ENCODE measurements at places on chromosomes 4 and X.

- DNase-seq = no peak
These were observed 19.3 kb upstream of the DUSP9 start for GRCh38 chrX:153627675-153628111.

DNA sequence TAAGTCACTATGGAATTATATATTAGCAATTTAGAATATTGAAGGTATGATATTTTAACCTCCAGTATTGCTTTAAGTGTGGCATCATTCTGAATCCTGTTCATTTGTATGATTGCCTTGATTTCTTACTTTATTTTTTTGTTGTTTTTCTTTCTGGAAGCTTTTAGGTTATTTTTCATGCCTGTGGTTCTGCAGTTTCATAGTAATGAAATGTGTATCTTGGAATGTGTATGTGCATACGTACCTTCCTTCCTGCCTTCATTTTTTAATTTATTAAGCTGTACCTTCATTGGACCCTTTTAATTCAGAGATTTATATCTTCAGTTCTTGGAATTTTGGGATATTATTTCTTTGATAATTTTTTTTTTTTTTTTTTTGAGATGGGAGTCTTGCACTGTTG is 22.1 kb downstream of the CPEB2 start:
- no peak for DNase-seq

DNA sequence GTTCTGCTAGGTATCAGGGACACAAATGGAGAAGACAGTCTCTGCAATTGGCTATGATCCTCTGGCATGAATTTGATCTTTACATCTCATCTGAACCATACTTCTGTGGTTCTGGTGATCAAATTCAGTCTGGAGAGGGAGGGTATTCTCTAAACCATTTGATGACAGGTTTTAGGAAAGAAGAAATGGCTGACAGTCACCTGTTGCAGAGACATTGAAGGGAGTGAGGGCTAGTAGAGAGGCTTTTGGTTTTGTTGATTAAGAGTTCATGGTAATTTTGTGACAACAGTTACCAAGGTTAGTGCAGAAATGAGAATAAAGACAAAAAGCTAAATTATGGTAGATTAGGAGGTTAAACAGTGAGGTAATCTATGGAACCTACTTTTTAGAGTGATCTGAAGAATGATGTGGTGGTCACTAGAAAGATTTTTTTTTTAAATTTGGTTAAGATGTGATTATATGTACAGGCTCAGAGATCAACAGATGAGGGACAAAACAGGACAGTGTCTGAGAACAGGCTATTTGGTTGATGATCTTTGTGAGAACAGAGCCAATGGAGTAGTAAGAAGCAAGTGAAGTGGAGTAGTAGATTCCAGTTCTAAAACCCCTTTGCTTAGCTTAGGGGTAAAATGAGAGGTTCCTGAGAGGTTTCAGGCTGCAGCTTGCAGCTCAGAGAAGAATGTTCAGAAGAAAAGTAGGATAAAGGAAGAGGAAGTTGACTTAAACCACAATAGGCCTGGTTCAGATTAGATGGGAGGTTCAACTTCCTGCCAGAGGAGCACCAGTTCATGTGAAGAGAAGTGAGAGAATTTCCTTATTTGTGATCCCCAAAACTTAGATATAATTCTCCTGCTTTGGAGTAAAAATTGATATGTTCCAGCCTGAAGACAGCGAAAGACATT is 34.7 kb downstream of the VSIG4 start:
- DNase-seq = no peak

- DNase-seq = peak; percentile 27
These were observed 58.2 kb upstream of the DYNLT3 start for GRCh38 chrX:37905436-37906147.

DNA sequence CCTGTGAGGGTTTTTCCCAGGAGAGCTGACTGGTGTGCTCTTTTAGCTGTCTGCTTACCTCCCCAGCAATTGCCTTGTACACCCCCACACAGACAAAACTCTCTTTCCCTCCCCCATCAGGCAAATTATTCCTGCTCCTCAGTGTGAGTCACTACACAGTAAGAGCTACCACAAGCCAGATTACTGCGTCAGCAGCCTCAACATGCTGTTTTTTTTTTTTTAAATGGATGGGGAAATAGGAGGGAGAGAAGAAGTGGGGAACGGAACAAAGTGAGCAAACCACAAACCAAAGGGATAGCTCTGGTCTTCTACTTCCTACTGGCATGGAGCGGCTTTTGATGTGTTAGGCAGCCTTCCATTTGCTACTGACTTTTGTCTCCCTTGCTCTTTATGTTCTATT is 107.5 kb upstream of the ACSL4 start:
- no peak for DNase-seq

- DNase-seq = no peak
These were observed 67.8 kb downstream of the SMC1A start for GRCh38 chrX:53354669-53355068.

- DNase-seq = no peak
These were observed 24.8 kb downstream of the PDGFC start for GRCh38 chr4:156946516-156947424.

DNA sequence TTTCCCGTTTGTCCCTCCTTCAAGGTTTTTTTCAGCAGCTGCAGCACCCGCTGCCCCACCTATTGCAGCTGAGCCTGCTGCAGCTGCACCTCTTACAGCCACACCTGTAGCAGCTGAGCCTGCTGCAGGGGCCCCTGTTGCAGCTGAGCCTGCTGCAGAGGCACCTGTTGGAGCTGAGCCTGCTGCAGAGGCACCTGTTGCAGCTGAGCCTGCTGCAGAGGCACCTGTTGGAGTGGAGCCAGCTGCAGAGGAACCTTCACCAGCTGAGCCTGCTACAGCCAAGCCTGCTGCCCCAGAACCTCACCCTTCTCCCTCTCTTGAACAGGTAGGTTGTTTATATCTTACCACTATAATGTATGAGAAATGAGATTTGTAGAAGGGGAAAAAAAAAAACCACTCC is 4.5 kb downstream of the PRR27 start:
- DNase-seq = no peak

- peak; percentile 49 for DNase-seq
These were observed 39.0 kb downstream of the STX18 start for GRCh38 chr4:4502694-4503311.

GRCh38 chrX:132367314-132367713 is 121.5 kb downstream of the MBNL3 start:
- peak; percentile 89 for DNase-seq

DNA sequence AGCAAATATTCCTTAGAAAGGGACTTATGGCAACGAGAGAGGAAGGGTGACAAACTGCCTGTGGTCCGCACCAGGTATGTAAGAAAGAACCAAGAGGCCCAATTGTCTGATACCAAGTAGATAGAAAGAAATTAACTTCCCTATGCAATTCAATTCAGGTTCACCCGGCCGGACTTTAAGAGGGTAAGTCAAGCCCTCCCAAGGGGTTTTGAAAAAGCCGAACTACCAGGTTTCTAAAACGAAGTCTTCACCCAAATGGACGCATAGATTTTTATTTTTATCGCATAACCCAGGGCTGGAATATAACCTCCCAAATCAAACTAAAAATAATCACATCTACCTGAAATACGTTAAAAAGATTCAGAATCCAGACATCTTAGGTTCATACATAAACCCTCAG is 1.6 kb upstream of the MAB21L2 start:
- no peak for DNase-seq

GRCh38 chrX:103918050-103918449 is 44.4 kb upstream of the TMSB15B start:
- peak; percentile 87 for DNase-seq

DNA sequence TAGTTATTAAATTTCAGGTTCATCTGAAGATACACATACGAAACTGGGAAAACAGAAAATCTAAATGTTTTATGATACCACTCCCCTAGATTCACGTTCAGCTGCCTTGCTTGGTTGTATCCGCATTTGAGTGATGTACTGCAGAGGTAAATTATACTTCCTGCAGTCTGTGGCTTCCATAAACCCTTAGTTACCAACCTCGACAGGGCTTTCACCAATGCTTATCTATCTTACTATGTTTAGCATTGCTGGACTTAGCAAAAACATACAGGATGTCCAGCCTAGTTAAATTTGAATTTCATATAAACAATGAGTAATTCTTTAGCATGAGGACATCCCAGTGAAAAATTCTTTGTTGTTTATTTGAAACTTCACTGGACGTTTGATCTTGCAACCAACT is 108.8 kb downstream of the TMA16 start:
- DNase-seq = no peak

DNA sequence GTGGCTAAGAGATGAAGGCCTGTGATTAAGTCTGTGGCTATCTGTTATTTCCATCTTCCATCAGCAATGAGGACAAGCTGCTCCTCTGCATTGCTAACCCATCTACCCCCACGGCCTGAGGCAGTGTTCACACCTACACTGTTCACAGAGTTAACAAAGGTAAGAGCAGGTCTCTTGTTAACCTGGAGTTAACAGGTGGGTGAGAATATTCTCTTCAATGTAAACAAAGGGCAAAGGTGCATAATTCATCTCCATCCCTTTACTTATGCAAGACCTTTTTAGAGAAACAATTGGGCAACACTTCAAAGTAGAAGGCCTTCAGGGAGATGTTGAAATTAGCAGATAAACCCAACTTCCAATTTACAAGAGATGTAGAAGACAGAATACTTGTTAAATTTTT is 2.8 kb downstream of the SLC35A2 start:
- no peak for DNase-seq

GRCh38 chr4:176187624-176188023 is 7.8 kb downstream of the SPATA4 start:
- DNase-seq = no peak

DNA sequence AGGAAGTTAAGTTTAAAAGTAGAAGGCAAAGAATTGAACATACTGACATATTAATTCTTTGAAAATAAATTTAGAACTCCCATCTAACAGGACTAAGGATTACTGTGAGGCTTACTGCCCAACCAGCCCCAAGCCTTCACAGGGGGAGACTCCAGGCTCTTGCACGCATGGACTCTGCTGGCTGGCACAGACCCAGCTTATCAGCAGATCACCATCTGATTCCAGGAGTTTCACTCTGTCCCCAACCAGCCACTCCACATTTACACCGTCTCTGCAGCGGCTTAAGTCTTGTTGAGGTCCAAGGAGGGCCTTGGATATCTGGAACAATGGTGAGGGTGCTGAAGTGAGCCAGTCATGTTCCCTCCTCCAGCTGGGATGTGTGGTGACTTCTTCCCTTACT is 16.4 kb upstream of the OTUD4 start:
- DNase-seq = no peak

DNA sequence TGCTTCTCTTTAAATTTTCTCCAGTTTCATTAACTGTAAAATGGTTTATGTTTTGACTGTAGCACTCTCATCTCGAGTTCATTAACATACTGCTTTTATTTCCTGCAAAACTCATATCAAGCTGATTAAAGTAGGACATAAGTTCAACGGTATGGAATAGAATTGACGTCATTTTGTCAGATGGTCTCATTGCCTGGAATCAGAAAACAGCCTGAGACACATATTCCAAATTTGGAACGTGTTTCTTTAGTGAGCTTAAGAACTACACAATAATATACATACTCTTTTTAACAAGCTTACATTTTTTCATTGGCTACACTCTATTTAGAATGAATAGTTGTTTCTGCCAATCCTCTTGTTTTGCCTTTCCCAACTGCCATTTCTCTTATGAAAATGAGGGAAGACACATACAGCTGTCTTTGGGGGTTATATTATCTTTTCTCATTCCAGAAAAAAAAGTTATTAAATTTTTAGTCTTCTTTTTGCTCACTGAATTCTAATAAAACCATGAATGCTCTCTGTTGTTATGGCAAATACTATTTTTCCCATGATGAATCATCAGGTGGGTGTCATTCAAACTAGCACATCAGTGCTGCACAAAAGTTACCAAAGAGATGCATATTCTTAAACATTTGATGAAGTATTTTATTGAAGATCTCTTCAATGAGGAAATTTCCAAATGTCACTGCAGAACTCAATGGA is 162.8 kb downstream of the GABRB1 start:
- DNase-seq = no peak

Measured in HAP-1 (cell line).